ENCODE measurements at places on chromosomes 6 and 20.

DNA sequence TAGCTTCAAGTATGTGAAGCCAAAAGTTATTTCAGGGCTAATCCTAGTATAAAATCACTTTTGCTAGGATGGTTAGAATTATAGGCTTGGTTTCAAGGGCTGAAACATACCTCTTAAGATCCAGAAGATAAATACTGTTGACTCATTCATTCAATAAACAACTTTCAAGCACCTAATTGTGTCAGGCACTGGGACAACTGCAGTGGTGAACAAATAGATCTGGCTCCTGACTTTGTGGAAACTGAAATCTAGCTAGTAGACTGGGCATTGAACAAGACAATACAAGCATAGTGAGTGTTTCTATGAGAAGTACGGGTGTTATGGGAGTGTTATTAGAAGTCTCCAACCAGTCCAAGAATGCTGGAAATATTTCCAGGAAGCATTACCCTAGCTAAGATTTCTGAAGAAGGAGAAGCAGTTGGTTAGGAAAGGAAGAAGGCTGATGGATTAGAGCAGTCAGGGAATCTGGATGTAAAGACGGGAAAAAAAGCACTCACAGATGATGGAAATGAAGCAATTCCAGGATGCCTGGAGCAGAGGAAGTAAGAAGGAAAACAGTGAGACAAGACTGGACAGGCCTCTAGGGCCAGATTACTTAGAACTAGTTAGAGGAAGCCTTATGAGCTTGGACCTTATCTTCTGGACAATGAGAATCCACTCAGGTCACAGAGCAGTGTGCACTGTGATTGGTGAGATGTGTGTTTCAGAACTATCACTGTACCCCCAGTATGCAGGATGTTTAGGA lies 132.6 kb upstream of the RAB32 start:
- no peak for DNase-seq

GRCh38 chr6:161128680-161129196 lies 137.2 kb downstream of the MAP3K4 start:
- peak; percentile 86 for DNase-seq

DNA sequence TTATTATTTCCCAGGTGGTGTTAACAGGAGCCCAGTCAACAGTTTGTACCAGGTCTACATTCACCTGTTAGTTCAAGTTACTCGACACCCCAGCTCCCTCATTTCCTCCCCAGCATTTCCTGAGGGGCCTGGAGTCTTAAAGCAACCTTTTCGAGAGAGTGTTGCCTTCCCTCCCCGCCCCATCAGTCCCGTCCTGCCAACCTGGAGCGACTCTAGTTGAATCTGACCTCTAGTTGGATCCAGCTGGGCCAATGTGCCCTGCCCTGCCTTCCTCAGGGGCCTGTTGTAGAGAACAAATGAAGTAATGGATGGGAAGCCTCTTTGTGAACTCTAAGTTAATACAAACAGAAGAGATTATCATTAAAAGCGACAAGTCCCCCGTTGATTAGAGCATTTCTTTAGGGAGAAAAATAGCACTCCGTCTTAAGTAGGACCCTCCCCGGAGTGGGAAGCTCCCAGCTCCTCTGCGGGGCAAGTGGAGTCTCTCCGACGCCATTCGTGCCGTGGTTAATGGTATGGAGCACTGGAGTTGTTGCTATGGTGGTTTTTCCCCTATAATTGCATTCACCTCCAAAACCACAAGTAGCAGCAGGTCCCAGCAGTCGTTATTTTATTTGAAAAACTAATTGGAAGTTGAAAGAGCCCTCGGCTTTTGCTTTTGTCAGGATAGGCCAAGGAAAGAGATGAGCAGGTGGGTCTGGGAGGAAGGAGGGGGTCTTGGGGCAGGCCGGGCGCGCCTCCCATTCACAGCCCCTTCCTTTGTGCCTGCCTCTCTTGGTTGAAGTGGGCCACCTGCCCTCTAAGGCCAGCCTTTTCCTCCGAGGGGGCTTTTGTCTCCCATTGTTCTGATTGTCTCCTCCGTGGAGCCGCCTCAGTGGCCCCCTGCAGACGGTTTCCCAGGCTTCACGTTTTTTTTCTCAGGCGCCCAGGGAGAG lies 16.1 kb downstream of the GHRH start:
- no peak for DNase-seq

- no peak for DNase-seq
Measured at GRCh38 chr20:25397096-25397495, 6.5 kb upstream of the ABHD12 start.

GRCh38 chr20:2509468-2509781 lies 710 bp upstream of the ZNF343 start:
- no peak for DNase-seq

DNA sequence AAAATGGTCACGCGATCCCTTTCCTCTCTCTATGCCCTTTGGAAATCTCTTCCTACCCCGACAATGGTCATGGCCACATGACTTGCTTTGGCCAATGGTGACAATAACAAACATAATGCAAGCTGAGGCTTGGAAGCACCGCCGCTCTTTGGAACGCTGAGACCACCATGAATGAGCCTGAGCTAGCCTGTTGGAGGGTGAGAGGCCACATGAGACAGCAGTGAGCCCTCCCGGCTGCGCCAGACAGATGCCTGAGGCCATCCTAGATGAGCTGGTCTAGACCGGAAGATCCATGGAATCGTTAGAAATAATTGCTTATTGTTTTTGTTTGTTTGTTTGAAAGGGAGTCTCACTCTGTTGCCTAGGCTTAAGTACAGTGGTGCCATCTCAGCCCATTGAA lies 64.2 kb downstream of the STK35 start:
- DNase-seq = no peak

DNA sequence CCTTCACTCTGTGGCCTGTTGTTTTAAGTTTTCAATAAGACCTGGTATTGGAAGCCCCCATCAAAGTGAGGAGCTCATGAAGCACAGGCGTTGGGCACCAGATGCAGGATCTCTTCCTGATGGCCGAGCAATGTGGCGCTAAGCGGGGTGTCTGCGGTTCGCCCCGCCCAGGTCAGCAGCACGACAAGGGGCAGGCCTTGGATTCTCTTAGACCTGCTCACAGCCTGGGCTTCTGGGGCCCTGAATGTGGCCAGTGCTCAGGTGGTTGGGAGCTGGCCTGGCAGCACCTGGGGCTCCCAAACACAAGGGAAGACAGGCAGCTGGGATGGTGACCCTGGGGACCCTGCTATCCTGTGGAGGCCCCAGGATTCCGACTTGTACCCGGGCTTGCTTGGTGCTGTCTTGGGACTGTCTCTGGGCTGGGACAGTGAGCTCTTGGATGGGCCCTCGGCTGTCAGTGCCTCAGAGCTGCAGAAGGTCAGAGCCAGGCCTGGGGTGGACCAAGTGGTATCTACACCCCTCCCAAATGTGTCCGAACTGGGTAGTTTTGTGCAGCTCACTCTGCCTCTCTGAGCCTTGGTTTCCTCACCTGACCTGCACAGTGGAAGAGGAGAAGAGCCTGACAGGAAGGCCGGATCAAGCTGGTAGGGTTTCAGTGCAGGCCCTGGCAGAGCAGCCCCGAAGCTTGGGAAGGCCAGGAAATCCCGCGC lies 69.1 kb downstream of the PHACTR3 start:
- DNase-seq = no peak

GRCh38 chr6:90413867-90414266 lies 117.2 kb upstream of the BACH2 start:
- DNase-seq = peak; percentile 21

- no peak for DNase-seq
Measured at GRCh38 chr6:129181001-129181400, 298.1 kb downstream of the LAMA2 start.

GRCh38 chr6:718345-718744 lies 25.4 kb upstream of the EXOC2 start:
- no peak for DNase-seq

DNA sequence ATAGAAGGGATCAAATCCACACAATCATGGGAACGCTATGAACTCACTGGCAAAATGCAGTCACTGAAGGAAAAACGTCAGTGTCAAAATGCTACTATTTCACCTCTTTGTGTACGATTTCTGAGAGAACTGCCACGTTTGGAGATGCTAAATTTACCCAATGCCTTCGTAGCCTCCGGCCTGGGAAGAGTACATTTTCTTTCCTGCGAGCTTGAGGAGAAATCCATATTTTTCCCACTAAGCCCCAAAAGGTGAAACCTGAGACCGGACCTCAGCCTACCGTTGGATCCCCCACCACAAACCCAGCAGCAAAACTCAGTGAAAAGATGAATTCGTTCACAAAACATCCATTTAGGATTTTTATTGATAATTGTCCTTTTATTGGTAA lies 131.7 kb downstream of the GPX5 start:
- DNase-seq = peak; percentile 3

- DNase-seq = peak; percentile 7
Measured at GRCh38 chr20:51388756-51389542, 153.6 kb downstream of the NFATC2 start.

DNA sequence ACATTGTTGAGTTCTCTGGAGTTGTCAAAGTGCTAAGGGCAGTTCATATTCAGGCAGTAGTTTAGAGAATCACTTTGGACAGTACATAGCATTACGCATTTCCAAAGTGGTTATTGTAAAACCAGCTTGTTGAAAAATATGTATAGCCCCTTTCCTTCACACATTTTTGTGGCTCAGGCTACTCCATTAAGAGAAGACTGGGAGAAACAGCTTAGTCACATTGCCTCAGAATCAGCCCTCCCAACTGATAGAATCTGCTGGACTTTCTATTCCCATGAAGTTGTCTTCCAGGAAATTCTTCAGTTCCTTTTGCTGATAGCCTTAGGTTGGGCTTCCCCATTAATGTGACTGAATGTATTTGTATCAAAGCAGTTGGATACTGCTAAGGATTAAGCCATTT lies 39.5 kb upstream of the HDGFL1 start:
- DNase-seq = no peak

GRCh38 chr20:60054716-60055634 lies 96.8 kb downstream of the CDH26 start:
- no peak for DNase-seq

GRCh38 chr20:15396026-15396425 lies 1058.6 kb upstream of the FLRT3 start:
- no peak for DNase-seq

DNA sequence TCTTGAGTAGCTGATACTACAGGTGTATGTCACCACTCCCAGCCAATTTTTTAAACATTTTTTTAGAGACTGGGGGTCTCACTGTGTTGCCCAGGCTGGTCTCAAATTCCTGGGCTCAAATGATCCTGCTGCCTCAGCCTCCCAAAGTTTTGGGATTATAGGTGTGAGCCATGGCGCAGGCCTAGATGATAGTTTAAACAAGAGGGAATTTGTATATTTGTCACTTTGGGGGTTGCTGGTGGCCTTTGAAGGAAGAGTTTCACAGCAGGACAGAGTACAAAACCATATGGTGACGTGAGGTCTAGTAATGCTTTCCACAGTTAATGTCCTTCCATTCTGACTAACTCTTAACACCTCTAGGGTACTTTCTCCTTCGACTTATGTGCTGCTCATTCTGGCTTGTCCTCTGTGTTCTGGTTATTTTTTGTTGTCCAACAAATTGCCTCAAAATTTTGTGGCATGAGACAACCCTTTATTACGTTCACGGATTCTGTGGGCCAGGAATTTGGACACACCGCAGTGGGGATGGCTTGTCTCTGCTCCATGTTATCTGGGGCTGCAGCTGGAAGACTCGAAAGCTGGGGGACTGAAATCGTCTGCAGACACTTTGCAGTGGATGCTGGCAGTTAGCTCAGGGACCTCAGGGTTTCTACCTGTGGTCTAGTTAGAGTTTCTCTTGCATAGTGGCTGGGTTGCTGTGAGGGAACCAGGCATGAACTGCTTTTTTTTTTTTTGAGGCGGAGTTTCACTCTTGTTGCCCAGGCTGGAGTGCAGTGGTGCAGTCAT lies 23.0 kb upstream of the IER3 start:
- no peak for DNase-seq

GRCh38 chr6:26197933-26198721 lies 110.9 kb downstream of the HFE start:
- DNase-seq = peak; percentile 63

DNA sequence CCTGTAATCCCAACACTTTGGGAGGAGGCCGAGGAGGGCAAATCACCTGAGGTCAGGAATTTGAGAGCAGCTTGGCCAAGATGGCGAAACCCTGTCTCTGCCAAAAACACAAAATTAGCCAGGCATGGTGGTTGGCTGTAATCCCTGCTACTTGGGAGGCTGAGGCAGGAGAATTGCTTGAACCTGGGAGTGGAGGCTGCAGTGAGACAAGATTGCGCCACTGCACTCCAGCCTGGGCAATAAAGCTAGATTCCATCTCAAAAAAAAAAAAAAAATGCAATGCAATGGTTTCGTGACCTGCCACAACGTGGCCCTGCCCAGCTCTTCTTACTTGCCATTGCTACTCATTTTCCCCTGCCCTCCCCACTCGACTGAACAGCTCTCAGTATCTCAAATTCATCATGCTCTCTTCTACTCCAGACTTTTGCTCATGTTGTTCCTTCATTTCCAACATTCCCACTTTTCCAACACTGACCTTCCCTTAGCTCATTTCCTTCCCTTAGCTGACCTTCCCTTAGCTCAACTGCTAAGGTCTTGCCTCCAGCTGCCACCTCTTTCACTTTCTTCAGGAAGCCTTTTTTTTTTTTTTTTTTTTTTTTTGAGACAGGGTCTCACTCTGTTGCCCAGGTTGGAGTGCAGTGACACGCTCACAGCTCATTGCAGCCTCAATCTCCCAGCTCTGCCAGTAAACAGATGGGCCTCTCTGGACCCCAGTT lies 2.1 kb upstream of the MTHFD1L start:
- no peak for DNase-seq

DNA sequence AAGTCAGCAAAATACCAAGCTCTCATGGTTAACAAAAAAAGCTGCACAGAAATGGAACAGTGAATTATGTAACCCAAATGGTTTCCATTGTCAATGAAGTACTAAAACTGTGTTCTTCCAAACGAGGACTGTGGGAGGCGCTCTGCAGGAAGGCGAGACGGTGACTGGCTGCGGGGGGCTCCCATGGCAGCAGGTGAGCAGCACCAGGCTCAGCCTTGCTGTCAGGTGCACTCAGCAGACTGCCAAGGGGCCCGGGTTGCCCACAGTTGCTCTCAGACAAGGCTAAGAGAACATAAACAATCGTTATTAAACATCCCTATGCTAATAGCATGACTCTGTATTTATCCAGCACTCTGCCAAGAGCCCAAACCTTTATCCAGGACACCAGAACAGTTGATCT lies 630.3 kb upstream of the ARID1B start:
- no peak for DNase-seq

DNA sequence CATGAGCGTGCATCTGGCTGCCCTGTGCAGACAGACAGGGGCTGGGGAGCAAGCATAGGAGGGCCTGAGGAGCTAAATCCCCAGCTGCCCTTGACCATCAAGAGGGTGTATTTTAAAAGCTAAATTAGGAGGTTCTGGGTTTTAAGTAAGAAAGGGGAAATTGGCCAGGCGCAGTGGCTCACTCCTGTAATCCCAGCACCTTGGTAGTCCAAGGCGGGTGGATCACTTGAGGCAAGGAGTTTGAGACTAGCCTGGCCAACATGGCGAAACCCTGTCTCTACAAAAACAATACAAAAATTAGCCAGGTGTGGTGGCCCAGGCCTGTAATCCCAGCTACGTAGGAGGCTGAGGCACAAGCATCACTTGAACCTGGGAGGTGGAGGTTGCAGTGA lies 27.8 kb downstream of the SERPINB6 start:
- no peak for DNase-seq

GRCh38 chr20:3307078-3307477 lies 68.1 kb upstream of the SLC4A11 start:
- DNase-seq = no peak

- no peak for DNase-seq
Measured at GRCh38 chr6:44294832-44295791, 18.0 kb downstream of the AARS2 start.

Measured in EL (cell line).